Bone marrow (tissue), 2 donors: ENCODE measurements at places on chromosomes 4 and X.

GRCh38 chr4:165877286-165877685 is 4.2 kb downstream of the TLL1 start:
- DNase-seq, result no peak

DNA sequence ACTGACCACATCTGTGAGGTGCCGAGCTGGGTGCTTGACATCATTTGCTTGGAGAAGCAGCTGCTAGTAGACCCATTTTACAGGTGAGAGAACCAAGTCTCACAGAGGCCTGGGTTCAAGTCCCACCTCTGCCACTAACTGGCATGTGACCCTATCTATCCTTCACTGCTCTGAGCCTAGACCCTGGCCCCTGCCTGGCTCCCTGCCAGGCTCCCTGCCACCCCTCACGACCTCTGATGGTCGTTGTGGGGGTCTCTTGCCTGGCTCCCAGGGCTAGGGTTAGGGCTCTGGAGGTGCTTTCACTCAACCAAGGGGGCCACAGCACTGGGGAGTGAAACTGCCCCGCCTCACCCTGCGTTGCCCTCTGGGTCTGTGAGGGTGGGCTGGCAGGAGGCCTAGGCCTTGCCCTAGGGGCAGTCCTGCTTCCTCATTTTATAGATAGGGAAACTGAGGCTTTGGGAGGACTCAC is 7.2 kb upstream of the ADD1 start:
- DNase-seq, result no peak

GRCh38 chr4:143586080-143586479 is 72.6 kb downstream of the SMARCA5 start:
- DNase-seq, result no peak

DNA sequence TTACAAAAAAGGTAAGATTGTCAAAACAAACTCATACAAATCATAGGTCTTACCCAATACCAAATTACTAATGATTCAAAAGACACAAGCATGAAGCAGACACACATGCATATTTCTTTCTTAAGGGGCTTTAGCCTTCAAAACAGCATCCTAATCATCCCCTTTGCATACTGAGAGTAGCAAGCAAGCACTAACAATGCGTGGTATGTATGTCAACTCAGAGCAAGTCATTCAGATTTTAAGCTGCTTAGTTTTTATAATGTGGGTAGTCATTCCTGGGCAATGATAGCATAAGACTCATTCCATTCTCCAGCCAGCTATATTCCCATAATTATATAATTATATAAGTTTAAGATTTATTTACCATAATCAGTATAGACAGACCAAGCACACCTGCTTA is 219.6 kb downstream of the DKK2 start:
- DNase-seq, result no peak

DNA sequence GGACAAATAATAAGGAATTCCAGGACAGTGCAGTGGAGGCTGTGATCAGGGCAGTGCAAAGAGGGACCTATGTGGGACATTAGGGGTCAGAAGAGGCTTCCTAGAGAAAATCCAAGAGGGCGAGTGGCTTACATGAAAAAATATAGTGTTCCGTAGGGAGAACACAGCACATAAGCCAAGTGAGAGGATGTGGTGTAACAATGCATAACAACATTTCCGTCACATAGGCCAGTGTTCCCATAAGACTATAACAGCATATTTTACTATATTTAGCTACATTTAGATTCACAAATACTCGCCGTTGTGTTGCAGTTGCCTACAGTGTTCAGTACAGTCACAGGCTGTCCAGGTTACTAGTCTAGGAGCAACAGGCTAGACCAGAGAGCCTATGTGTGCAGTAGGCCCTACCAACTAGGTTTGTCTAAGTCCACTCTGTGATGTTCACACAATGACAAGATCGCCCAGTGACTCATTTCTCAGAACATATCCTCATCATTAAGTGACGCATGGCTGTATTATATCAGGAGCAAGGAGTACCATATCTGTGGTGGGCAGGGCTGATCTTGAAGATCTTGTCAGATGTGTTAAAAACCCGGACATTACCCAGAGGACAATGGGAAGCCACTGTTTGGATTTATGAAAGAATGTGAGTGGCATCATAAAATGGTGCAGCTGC is 74.0 kb upstream of the TBL1X start:
- no peak for DNase-seq

- DNase-seq, result no peak
Observed at GRCh38 chrX:152900937-152901445, 3.1 kb downstream of the ZNF185 start.

- DNase-seq, result no peak
Observed at GRCh38 chrX:134684956-134685355, 26.7 kb upstream of the PLAC1 start.

- no peak for DNase-seq
Observed at GRCh38 chrX:47168495-47169073, 23.6 kb downstream of the RBM10 start.

GRCh38 chrX:120372667-120373370 is 10.9 kb downstream of the ATP1B4 start:
- DNase-seq, result no peak

- no peak for DNase-seq
Observed at GRCh38 chr4:133145758-133146573, 3.1 kb upstream of the PCDH10 start.

GRCh38 chr4:11155208-11155867 is 273.4 kb downstream of the HS3ST1 start:
- no peak for DNase-seq

GRCh38 chr4:105067946-105068345 is 78.7 kb upstream of the TET2 start:
- no peak for DNase-seq

GRCh38 chrX:41224605-41225004 is 109.4 kb upstream of the DDX3X start:
- no peak for DNase-seq

GRCh38 chr4:155734065-155734464 is 24.8 kb upstream of the GUCY1B1 start:
- no peak for DNase-seq

GRCh38 chr4:147370473-147370872 is 110.4 kb upstream of the EDNRA start:
- no peak for DNase-seq
